ENCODE measurements at places on chromosomes 1 and 21. TPM values are rescaled to one million over a fixed set of nuclear protein-coding genes. Genes with fewer than 3 reads are reported as not detected.

UMODL1 gene
- 0.10 TPM for total RNA-seq

- H3K27ac ChIP-seq, result no peak overlapping the region
- no peak overlapping the region for H3K4me3 ChIP-seq
- no peaks in the 10 kb centered on the region for H3K36me3 ChIP-seq
- no peak for DNase-seq
- no peaks in the 10 kb centered on the region for H3K4me1 ChIP-seq
- H3K27me3 ChIP-seq, result no peaks in the 10 kb centered on the region
Measured at GRCh38 chr1:228344631-228345072, 62.0 kb downstream of the TRIM11 start.

GRCh38 chr1:23396380-23396779 lies 26.7 kb upstream of the ZNF436 start:
- no peak for DNase-seq
- H3K36me3 ChIP-seq, result no peaks in the 10 kb centered on the region
- H3K4me1 ChIP-seq, result peaks cover 24% of the 10 kb centered on the region
- H3K27ac ChIP-seq, result no peak overlapping the region

GRCh38 chr1:88179943-88180342 lies 504.1 kb upstream of the PKN2 start:
- H3K4me3 ChIP-seq, result no peak overlapping the region
- H3K4me1 ChIP-seq, result peaks cover 15% of the 10 kb centered on the region
- no peak overlapping the region for H3K27ac ChIP-seq
- H3K36me3 ChIP-seq, result no peaks in the 10 kb centered on the region
- H3K27me3 ChIP-seq, result no peaks in the 10 kb centered on the region

DNA sequence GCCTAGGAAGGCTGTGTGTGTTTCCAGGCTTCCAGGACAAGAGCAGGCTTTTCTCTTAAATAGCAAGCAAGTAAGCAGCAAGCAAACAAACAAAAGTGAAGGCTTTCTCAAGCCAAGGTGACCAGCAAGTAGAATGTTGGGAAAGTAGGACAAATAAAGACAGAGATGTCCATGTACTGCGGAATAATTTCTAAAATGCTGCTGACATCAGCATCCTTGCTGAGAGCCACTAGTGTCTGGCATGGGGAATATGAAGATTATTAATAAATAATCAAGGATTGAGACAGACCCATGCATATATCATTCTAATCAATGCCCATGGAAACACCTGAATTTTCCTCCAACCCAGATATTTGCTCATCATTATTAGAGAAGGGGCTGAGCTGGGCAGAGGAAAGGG lies 6.4 kb upstream of the DYRK3 start:
- no peak overlapping the region for H3K4me3 ChIP-seq
- H3K27me3 ChIP-seq, result no peaks in the 10 kb centered on the region
- H3K4me1 ChIP-seq, result peaks cover 11% of the 10 kb centered on the region
- DNase-seq, result no peak
- no peaks in the 10 kb centered on the region for H3K36me3 ChIP-seq

SH2D1B gene
- not detected for total RNA-seq

GRCh38 chr1:153959454-153959853 lies 1.0 kb upstream of the CRTC2 start:
- H3K36me3 ChIP-seq, result no peaks in the 10 kb centered on the region
- DNase-seq, result no peak
- H3K4me1 ChIP-seq, result peaks cover 31% of the 10 kb centered on the region
- no peak overlapping the region for H3K27ac ChIP-seq
- no peak overlapping the region for H3K4me3 ChIP-seq
- no peaks in the 10 kb centered on the region for H3K27me3 ChIP-seq

ZNF683 gene
- total RNA-seq, result not detected

DNA sequence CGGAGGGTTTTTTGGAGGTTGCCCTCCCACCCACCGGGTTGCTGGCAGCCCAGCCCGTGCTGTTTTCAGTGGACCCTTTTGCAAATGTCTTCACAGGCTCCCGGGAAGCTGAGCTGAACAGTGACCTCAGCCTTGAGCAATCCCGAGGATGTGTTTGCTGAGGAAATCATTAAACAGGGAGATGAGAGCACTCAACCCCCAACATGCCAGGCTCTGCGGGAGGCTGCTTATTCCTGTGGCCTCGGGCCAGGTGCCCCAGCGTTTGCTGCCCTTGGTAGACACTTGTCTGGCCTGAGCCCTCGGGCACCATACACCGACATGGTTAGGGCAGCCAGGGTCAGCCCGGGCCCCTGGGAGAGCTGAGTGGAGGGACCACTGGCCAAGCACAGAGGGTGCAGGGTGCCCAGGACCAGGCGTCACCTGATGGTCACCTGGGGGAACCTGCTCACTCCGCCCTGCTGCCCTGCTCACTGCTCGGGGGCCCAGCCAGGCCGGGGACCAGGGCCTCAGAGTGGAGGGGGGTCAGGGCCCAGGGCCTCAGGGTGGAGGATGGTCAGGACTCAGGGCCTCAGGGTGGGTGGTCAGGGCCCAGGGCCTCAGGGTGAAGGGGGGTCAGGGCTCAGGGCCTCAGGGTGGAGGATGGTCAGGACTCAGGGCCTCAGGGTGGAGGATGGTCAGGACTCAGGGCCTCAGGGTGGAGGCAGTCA lies 42.5 kb upstream of the POFUT2 start:
- peak overlapping the region; percentile 45 for H3K27ac ChIP-seq
- H3K36me3 ChIP-seq, result no peaks in the 10 kb centered on the region
- peak; percentile 77 for DNase-seq
- no peak overlapping the region for H3K4me3 ChIP-seq

PFKL gene
- 130 TPM for total RNA-seq

DNA sequence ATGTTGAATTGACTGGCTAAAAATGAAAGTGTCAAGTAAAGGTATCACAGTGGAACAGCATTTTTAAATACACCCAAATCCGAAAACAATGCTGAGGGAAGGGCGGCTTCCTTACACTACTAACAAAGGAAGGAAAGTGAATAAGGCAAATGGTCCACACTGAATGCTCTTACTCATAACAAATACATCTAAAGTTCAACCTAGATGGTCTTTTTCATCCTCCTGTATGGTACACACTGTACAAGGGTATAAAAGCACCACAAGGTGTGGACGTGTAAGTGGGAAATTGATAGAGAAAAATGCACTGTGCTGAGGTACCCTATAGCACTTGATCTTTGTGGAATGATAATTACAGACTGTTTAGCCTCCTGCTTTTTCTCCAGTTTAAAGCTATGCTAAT lies 7.1 kb upstream of the PALMD start:
- no peaks in the 10 kb centered on the region for H3K27me3 ChIP-seq
- DNase-seq, result no peak
- H3K36me3 ChIP-seq, result no peaks in the 10 kb centered on the region

OR2AK2 gene
- not detected for total RNA-seq

PDPN gene
- 39.7 TPM for total RNA-seq

- no peaks in the 10 kb centered on the region for H3K27me3 ChIP-seq
- H3K27ac ChIP-seq, result no peak overlapping the region
- DNase-seq, result peak; percentile 73
- no peak overlapping the region for H3K4me3 ChIP-seq
Measured at GRCh38 chr1:221856228-221857093, 114.6 kb upstream of the DUSP10 start.

CREB3L4 gene
- 6.1 TPM for total RNA-seq

GRCh38 chr1:204925701-204926100 lies 55.0 kb downstream of the NFASC start:
- H3K4me3 ChIP-seq, result no peak overlapping the region
- no peaks in the 10 kb centered on the region for H3K27me3 ChIP-seq
- H3K36me3 ChIP-seq, result no peaks in the 10 kb centered on the region
- no peak for DNase-seq
- H3K27ac ChIP-seq, result no peak overlapping the region

- H3K4me1 ChIP-seq, result peaks cover 30% of the 10 kb centered on the region
- H3K36me3 ChIP-seq, result no peaks in the 10 kb centered on the region
- no peak overlapping the region for H3K4me3 ChIP-seq
- H3K27ac ChIP-seq, result no peak overlapping the region
Measured at GRCh38 chr1:13588946-13589796, 5.5 kb downstream of the PDPN start.

DNA sequence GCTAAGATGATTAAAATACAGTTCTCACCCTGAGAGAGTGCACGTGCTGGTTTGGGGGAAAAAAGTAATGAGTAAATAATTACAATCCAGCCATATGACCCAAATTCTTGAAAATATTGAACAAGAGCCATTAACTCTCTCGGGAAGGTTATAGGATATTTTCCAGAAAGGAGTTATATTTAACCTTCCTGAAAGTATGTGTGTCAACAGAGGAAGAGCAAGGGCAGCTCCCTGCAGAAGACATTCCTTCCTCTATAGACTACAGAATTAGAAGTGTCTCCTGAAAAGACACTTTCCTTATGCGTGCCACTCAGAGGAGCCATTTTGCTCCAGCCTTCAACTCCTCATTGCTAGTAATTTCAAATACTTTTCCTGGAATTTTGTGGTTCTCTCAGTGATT lies 648.7 kb downstream of the USP25 start:
- no peaks in the 10 kb centered on the region for H3K36me3 ChIP-seq
- no peaks in the 10 kb centered on the region for H3K27me3 ChIP-seq
- no peak overlapping the region for H3K4me3 ChIP-seq
- no peak overlapping the region for H3K27ac ChIP-seq

SPRR2B gene
- not detected for total RNA-seq

GRCh38 chr1:21536218-21536617 lies 27.0 kb downstream of the ALPL start:
- H3K36me3 ChIP-seq, result no peaks in the 10 kb centered on the region
- H3K4me1 ChIP-seq, result peaks cover 8% of the 10 kb centered on the region
- no peak overlapping the region for H3K27ac ChIP-seq
- no peak for DNase-seq
- H3K4me3 ChIP-seq, result no peak overlapping the region
- H3K27me3 ChIP-seq, result peaks cover 26% of the 10 kb centered on the region

DNA sequence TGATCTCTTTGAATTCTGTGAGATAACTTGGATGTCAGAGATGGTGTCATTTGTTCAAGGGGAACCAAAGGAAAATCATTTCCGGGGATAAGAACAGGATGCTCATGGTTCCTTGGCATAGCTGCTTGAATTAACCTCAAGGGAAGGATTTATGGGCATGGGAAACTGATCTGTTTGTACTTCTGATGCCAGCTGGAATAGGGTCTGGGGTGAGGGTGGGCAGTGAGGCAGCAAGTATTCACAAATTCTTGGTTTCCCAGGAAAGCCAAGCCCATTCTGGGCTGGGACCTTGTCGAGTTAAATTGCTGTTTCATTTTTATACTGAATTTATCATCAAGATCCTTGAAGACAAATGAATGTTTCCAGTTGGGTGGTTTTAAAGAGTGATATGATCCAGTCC lies 14.1 kb downstream of the INTS3 start:
- H3K27me3 ChIP-seq, result no peaks in the 10 kb centered on the region
- DNase-seq, result no peak
- peaks cover 25% of the 10 kb centered on the region for H3K36me3 ChIP-seq
- H3K27ac ChIP-seq, result no peak overlapping the region
- H3K4me3 ChIP-seq, result no peak overlapping the region

GRCh38 chr21:44263221-44263760 lies 1.6 kb upstream of the DNMT3L start:
- DNase-seq, result no peak
- no peak overlapping the region for H3K27ac ChIP-seq
- peaks cover 5% of the 10 kb centered on the region for H3K27me3 ChIP-seq
- H3K36me3 ChIP-seq, result no peaks in the 10 kb centered on the region

GRCh38 chr1:188154761-188155160 lies 1326.0 kb downstream of the PLA2G4A start:
- no peak overlapping the region for H3K27ac ChIP-seq
- H3K4me1 ChIP-seq, result no peaks in the 10 kb centered on the region
- no peaks in the 10 kb centered on the region for H3K27me3 ChIP-seq

CAMK2N1 gene
- total RNA-seq, result 17.5 TPM

NHLH1 gene
- total RNA-seq, result 0.70 TPM

FLG2 gene
- total RNA-seq, result not detected

- DNase-seq, result no peak
- no peaks in the 10 kb centered on the region for H3K36me3 ChIP-seq
- no peak overlapping the region for H3K27ac ChIP-seq
- H3K4me1 ChIP-seq, result no peaks in the 10 kb centered on the region
- no peak overlapping the region for H3K4me3 ChIP-seq
- H3K27me3 ChIP-seq, result no peaks in the 10 kb centered on the region
Measured at GRCh38 chr1:183794088-183794487, 10.8 kb upstream of the RGL1 start.

DNA sequence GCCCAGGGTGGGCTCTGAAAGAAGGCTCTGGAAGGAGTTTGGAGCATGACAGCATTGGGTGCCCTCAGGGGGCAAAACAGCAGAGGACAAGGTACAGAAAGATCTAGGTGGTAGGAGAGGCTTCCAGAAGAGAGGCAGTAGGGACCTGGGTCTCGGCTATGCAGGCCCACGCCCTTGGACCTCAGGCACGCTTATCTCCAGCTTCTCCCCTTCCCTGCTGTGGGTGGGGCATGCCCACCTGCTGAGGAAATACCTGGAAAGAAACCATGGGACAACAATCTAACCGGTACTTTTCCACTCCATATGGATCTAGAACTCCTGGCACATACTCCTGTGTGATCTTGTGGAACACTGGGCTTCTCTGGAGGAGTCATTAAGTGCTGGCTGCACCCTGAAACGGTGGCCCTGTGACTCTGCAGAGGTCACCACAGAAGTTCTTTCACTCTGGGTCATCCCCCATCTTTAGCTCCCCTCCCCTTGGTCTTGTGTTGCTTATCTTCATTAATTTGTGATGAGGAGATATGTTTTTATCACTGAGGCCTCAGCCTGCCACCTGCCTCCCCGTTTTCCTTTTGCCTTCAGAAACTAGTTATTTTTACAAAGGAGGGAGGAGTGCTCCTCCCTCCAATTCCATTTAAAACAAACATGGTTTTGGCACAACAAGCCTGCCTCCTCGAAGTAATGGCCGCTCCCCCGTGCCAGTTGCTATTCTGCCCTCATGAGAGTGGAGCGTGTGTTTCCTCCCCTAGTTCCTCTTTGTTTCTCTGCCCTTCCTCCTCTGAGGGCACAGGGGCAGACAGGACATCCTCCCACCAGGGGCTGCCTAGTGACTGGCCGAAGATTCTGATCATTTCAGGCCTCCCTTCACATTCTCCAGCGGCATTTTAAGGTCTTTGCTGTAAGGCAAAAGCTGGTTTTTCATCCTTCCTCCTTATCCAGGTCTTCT lies 78.0 kb upstream of the ATP5PO start:
- H3K36me3 ChIP-seq, result no peaks in the 10 kb centered on the region
- no peaks in the 10 kb centered on the region for H3K4me1 ChIP-seq
- H3K27me3 ChIP-seq, result no peaks in the 10 kb centered on the region

DNA sequence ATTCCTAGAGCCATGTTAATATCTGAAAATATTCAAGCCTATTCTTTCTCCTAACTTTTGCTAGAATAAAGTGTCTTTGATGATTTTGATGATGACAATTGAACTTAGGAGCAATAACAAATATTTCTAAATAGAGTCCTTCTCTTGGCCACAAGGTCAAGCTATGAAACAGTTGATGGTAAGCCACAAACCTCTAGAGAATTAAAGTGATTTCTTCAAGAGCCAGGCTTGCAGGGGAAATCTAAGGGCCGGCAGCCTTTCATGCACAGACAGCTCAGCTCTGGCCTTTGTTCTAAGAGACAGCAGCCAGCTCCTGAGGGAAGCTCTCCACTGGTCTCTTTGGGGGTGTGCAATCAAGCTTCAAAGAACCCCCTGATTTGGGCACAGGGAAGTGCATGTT lies 59.0 kb downstream of the SUSD4 start:
- DNase-seq, result peak; percentile 13
- no peaks in the 10 kb centered on the region for H3K4me1 ChIP-seq
- no peaks in the 10 kb centered on the region for H3K36me3 ChIP-seq

DNA sequence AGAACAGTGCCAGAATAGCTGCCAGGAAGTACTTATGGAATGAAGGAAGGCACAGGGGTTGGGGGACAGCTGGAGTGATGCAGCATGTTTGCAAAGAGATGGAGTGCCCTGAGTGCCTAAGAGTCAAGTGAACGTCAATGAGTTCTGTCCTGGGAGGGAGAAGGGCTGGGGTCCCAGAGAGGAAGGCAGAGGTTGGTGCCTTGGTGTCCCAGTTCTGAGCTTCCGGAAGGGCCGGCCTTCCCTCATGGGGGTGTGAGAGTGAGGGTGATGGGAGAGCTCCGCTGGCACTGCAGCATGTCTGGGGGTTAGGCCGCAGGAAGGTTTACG lies 17.6 kb downstream of the NES start:
- H3K36me3 ChIP-seq, result no peaks in the 10 kb centered on the region
- peaks cover 63% of the 10 kb centered on the region for H3K4me1 ChIP-seq
- H3K4me3 ChIP-seq, result peak overlapping the region; percentile 23

LCE1B gene
- not detected for total RNA-seq
